ENCODE measurements at places on chromosomes 1 and 21.

DNA sequence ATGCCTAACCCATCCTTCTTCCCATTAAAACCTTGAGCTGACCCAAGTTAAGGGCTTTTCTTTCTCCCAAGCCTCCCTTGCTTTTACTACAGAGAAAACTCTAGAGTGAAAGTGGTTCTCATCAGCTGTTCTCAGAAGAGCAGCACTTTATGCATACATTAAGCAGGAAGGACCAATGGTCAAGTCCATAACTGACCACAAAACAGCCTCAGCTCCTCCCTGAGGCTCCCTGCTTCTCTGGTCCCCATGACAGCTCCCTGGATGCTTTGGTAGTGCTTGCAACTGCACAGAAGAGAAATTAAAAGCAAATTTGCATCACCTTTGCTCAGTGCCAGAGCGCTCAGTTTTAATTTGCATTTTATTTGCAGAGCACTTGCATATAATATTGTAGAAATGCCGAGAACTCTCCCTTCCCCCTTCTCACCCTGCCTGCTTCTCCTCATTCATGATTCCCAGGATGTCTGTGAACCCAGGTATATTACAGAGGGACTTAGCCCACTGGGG lies 56.1 kb downstream of the LMX1A start:
- DNase-seq = no peak

- DNase-seq = no peak
These were observed 106.5 kb upstream of the SLC44A3 start for GRCh38 chr1:94713472-94714141.

- DNase-seq = peak; percentile 47
These were observed 8.8 kb upstream of the C1orf115 start for GRCh38 chr1:220681220-220681880.

GRCh38 chr1:63575340-63575826 lies 17.8 kb upstream of the PGM1 start:
- peak; percentile 56 for DNase-seq

DNA sequence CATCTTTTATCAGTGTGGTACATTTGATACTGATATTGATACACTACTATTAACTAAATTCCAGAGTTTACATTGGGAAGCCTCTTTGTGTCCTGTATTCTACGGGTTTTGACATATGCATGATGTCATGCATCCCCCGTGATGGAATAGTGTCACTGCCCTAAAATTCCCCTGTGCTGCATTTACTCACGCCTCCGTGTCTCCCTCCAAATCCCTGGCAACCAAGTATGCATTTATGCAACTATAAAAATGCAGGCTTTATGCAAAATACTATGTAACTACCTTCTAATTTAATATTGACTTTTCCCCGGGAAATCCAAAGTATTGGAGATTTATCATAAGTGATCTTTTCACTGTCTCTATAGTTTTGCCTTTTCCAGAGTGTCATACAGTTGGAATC lies 453.7 kb upstream of the RUNX1 start:
- no peak for DNase-seq

- DNase-seq = peak; percentile 21
These were observed 514 bp downstream of the FAM43B start for GRCh38 chr1:20552728-20553445.

GRCh38 chr1:154420961-154421924 lies 16.1 kb downstream of the IL6R start:
- DNase-seq = no peak

- DNase-seq = no peak
These were observed 158.0 kb downstream of the CLIC6 start for GRCh38 chr21:34826836-34827235.

DNA sequence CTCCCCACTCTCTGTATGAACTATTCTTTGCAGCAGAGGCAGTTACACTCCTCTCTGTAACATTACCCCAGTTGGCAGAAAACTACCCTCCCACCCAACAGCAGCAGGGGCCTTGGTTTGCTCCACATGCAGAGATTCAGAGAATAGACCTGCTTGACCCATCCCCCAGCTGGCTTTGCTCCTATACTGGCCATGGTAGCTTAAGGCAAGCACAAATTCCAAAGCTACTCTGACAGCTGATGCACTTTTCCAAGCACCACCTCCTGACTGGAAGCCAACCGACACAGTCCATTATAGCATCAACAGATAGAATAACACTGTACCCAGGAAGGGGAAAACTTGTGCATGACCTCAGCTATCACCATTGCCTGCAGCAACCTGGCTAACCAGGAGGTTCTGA lies 846.5 kb upstream of the NCAM2 start:
- DNase-seq = no peak

- peak; percentile 49 for DNase-seq
These were observed 37.2 kb upstream of the SIM2 start for GRCh38 chr21:36661511-36662309.

DNA sequence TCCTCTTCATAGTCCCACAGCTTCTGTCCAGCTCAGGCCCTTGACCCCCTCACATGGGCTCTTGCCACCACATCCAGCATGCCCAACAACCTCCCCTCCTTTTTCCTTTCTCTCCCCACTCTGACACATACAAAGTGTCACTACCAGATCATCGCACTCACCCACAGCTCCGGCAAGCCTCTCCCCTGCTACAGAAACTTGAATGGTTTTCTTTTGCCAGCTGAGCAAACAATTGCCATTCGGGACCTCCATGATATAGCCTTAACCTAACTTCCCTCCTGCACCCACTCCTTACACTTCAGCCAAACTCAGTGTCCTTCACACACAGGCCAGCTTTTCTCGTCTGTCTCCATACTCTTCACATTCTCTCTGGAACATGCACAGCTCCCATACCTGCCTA lies 43.3 kb downstream of the MAB21L3 start:
- no peak for DNase-seq

GRCh38 chr1:79741720-79742421 lies 735.3 kb upstream of the ADGRL4 start:
- DNase-seq = no peak

DNA sequence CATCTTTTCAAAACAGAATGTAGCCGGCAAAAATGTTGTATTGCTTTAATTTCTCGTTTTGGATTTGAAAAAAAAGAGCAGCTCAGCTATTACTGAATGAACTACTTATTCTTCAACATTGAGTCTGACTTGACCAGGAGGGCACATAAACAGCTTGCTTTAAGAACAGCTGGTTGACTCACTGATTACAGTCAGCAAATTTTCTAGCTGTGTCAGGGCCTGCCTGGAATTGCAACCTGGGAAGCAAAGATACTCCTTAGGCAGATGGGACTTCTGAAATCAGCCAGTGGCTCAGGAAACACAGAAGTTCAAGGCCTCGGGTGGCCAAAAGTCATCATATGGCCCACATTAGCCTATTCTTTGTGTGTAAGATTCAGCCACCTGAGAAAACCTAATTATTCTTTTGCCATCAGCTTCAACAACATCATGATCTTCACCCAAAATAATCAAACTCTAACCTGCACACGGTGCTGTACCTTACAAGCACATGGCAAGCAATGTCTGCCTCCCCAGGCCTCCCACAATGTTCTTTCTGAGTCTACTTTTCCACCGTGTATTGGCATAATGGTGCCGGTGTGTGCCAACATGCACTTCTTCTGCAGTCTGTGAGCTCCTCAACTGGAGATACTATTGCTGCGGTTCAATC lies 307.2 kb downstream of the HHIPL2 start:
- no peak for DNase-seq

DNA sequence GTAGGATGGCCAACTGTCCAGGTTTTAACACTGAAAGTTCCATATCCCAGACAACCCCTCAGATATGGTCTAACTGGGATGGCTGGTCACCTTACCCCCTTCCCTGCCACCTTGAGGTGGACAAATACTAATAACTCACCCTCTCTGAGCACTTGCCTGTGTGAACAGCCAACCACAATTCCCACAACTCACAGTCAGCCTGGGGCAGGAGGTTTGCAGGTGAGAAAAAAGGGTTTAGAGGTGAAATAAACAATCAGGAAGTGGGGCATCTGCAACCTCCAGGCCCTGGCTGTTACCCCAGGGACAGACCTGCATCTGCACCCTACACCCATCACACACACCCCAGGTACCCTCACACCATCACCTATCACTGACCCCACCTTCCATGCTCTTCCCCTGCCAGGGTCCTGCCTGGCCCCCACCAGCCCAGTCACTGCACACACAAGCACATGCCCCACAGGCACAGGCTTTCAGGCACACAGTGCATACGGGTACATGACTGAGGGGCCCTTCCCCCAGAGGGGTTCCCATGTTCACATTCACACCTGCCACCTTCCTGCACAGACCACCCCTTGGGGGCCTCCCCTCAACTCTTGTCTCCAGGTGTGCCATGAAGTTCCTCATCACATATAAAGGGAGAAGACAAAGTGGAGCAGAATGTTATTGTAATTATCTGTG lies 679.5 kb downstream of the MATN1 start:
- DNase-seq = no peak

- DNase-seq = peak; percentile 85
These were observed 6.7 kb downstream of the UROD start for GRCh38 chr1:45018599-45019230.

- DNase-seq = peak; percentile 23
These were observed 13.0 kb downstream of the IFI6 start for GRCh38 chr1:27658951-27659496.

DNA sequence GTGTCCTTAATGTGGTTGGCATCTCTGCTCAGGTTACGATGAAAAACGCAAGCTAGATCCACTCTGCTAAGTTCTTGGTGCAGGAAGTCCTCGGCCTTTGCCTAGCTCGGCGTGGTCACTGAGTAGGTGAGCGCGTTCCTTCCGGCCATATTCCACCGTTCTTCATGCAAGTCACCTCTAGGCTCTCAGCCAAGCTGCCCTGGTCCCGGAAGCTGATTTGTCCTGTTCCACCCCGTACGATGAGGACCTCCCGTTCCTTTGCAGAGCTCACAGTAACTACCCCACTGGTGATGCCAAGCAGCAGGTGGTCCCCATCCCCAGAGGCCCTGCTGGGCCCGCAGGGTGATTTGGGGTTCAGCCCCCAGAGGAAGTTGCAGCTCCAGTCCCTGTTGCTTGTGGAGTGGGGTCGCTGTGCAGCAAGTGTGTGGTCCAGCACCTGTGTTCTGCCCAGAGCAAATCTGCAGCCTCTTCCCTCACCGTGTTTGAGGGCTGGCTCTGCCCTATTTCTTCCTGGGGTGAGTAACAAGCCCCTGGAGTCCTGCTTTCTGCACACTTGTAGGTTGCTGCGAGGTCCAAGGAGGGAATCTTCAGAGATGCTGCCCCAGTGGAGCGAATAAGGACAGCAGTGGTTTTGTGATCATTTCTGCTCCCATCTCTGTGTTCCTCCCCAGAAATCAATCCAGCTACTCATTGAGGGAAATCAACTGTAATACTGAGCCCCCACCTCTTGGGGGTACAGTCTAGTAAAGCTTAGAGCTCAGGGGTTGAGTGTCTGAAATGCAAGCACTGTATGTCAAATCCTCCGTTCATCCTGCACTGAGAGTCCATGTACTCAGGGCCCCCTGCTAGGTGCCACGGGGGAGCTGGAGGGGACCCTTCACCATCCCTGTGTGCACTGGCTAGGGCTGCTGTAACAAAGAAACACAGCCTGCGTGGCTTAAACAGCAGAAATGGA lies 2.3 kb downstream of the UMODL1 start:
- peak; percentile 10 for DNase-seq

- no peak for DNase-seq
These were observed 33.9 kb upstream of the PDC start for GRCh38 chr1:186494832-186495271.

DNA sequence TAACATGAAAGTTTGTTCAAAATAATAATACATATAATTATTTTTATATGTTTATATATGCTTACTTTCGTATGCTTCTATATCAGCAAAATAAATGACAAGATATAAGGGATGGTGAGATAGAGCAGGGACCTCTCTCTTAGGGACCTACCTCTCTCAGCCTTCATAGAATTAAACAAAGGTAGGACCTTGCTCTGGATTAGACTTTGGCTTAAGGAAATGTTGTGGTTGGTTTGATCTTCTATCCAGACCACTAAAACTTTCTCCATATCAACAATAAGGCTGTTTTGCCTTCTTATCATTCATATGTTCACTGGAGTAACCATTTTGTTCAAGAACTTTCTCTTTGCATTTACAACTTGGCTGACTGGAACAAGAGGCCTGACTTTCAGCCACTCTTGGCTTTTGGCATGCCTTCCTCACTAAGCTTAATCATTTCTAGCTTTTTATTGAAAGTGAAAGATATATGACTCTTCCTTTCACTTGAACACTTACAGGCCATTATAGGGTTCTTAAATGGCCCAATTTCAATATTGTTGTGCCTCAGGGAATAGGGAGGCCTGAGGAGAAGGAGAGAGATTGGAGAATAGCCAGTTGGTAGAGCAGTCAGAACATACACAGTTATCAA lies 14.4 kb downstream of the FRRS1 start:
- no peak for DNase-seq

DNA sequence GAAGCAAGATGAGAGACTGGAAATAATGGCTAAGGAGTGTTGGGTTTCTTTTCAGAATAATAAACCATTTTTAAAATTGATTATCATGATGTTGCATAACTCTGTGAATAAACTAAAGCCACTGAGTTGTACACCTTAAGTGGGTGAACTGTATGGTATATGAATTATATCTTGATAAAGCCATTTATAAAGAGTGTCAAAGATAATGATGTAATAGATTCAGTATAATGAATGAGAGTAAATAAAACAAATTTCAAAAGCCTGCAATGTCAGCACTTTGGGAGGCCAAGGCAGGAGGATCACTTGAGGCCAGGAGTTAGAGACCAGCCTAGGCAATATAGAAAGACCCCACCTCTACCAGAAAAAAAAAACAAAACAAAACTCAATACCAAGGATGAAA lies 16.3 kb downstream of the NSL1 start:
- DNase-seq = no peak

GRCh38 chr1:198725090-198725489 lies 86.2 kb downstream of the PTPRC start:
- no peak for DNase-seq

- DNase-seq = peak; percentile 64
These were observed 147.4 kb downstream of the ZNF281 start for GRCh38 chr1:200262326-200262965.

GRCh38 chr1:11461531-11462137 lies 17.3 kb upstream of the DISP3 start:
- DNase-seq = no peak

DNA sequence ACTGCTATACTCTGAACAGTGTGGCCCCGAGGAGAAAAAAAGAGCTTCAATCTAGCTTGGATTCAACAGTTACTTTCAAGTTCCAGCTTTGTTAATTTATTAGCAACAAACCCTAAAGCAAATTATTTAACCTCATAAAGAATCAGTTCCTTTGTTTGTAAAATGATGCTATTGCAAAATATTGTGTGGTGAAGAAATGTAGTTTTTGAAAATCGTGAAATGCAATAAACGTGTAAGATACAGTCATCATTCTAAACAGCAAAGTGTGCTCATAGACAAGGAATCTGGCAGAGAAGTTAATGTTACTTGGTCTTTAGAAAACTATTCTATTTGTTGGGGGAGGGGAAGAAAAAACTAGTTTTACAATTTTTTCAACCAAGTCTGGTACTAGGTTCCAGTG lies 297.6 kb upstream of the ADGRL4 start:
- no peak for DNase-seq

- DNase-seq = no peak
These were observed 18.3 kb upstream of the HJV start for GRCh38 chr1:146039844-146040194.

DNA sequence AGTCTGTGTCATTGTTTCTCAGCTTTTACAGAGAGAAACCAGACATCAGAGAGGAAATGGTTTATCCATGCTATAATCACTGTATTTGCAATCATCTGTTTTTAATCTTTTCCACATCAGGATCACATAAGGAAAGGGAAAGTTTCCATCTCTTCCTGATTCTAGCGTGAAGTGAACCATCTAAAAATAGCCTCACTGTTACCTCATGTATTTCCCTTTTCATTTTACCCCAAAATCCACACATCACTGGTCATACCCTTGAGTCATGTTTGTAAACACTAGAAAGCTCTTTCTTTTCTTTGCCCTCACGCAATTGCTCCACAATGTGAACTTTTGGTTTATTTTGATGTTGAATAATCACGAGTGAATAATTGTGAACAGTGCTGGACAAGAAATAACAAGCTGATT lies 146.0 kb downstream of the PLA2G4A start:
- peak; percentile 93 for DNase-seq

Measured in dermis blood vessel endothelial cell (primary cell).